Hypothalamus (tissue), 51 donors: ENCODE measurements at places on chromosomes 6 and 20.

- no peak for DNase-seq
Measured at GRCh38 chr6:160005861-160006540, 37.1 kb downstream of the IGF2R start.

GRCh38 chr6:106103728-106104109 is 17.6 kb downstream of the PRDM1 start:
- DNase-seq = no peak

GRCh38 chr6:122020588-122021264 is 378.7 kb upstream of the HSF2 start:
- DNase-seq = no peak

GRCh38 chr20:62917720-62918119 is 8.6 kb downstream of the DIDO1 start:
- DNase-seq = no peak
